Naive thymus-derived CD8-positive, alpha-beta T cell (primary cell): ENCODE measurements at places on chromosomes 13 and 19. TPM values are rescaled to one million over a fixed set of nuclear protein-coding genes. Genes with fewer than 3 reads are reported as not detected.

- DNase-seq, result no peak
Observed at GRCh38 chr19:5107432-5108122, 138.7 kb downstream of the KDM4B start.

DNA sequence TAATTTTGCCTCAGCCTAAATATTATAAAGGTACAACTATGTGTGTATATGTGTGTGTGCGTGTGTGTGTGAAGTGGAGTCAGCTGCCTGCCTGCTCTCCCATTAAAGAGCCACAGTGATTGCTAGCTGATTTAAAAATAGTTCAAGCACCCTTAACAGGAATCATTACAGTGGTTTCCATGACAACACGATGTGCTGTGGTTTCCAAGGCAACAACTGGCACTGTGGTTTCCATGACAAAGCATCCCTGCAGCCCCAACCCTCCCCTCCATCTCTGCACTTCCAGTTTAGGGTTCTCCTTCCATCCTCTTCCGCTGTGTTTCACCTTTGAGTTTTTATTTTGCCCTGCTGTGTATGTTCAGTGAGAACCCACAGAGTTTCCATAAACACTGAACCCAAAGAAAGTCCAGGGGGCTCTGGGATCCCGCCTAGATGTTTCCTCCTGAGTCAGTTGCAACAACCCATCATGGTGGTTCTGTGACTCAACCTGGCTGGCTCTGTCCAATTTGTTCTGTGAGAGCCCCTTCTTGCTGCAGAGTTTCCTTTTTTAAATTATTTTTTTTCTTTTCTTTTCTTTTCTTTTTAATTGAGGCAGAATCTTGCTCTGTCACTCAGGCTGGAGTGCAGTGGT is 7.1 kb upstream of the PNMA8A start:
- no peak for DNase-seq

The ERICH4 gene
- polyA plus RNA-seq, result not detected

DNA sequence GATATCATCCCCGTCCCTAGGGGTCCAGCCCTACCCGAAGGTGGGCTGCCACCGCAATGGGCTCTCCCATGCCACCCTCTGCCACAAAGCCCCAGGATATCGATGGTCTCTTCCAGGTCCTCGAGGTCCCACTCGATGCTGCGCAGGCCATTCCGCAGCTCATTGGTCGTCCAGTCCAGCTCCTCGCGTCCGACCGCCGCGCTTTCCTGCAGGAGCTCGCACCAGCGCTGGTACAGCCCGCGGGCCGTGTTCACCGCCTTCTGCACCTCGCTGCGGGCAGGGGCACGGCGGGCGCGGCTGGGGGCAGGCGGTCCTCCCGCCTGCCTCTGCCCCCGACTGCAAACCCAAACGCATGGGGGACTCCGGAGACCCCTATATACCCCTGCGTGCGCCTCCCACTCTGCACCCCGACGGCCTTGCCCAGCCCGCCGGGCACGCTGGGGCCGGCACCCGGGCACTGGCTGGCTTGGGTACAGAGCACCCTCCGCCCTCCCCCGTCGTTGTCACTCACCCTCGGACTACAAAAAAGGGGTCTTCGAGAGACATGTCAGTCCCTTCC is 468 bp downstream of the STX10 start:
- DNase-seq, result no peak
